ENCODE measurements at places on chromosomes 4 and X. TPM values are rescaled to one million over a fixed set of nuclear protein-coding genes. Genes with fewer than 3 reads are reported as not detected.

DNA sequence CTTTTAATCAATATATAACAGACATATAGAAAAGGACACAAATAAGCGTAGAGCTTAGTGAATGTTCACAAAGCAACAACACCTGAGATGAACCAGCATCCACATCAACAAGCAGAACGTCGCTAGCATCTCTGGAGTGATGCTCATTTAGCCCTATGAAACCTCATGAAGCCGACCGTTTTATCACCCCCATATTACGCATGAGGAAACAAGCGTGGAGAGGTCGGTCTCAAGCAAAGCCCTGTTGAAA, 524 bp upstream of the RPS3A start:
- peak overlapping the region; percentile 96 for H3K4me3 ChIP-seq
- H3K27me3 ChIP-seq: peaks cover 6% of the 10 kb centered on the region
- H3K27ac ChIP-seq: peak overlapping the region; percentile 83
- H3K36me3 ChIP-seq: peaks cover 2% of the 10 kb centered on the region
- DNase-seq: no peak
- peaks cover 24% of the 10 kb centered on the region for H3K4me1 ChIP-seq

GRCh38 chr4:80538276-80538926, 202.9 kb downstream of the CFAP299 start:
- peaks cover 7% of the 10 kb centered on the region for H3K4me1 ChIP-seq
- H3K27me3 ChIP-seq: no peaks in the 10 kb centered on the region
- H3K36me3 ChIP-seq: no peaks in the 10 kb centered on the region
- no peak for DNase-seq
- no peak overlapping the region for H3K27ac ChIP-seq

Gene FGFRL1
- 14.9 TPM for total RNA-seq

Gene GPR78
- not detected for total RNA-seq

- H3K4me3 ChIP-seq: no peak overlapping the region
- no peaks in the 10 kb centered on the region for H3K36me3 ChIP-seq
- no peaks in the 10 kb centered on the region for H3K27me3 ChIP-seq
- H3K27ac ChIP-seq: no peak overlapping the region
Observed at GRCh38 chrX:107228486-107228819, 22.0 kb downstream of the DNAAF6 start.

GRCh38 chrX:44765556-44765955, 78.3 kb upstream of the DUSP21 start:
- no peak for DNase-seq
- H3K4me1 ChIP-seq: no peaks in the 10 kb centered on the region
- H3K4me3 ChIP-seq: no peak overlapping the region
- H3K27ac ChIP-seq: no peak overlapping the region

Gene CYSLTR1
- 17.9 TPM for total RNA-seq

- H3K27me3 ChIP-seq: no peaks in the 10 kb centered on the region
- no peaks in the 10 kb centered on the region for H3K36me3 ChIP-seq
- H3K27ac ChIP-seq: no peak overlapping the region
- H3K4me3 ChIP-seq: no peak overlapping the region
Observed at GRCh38 chr4:154088741-154089140, 299.9 kb upstream of the SFRP2 start.

DNA sequence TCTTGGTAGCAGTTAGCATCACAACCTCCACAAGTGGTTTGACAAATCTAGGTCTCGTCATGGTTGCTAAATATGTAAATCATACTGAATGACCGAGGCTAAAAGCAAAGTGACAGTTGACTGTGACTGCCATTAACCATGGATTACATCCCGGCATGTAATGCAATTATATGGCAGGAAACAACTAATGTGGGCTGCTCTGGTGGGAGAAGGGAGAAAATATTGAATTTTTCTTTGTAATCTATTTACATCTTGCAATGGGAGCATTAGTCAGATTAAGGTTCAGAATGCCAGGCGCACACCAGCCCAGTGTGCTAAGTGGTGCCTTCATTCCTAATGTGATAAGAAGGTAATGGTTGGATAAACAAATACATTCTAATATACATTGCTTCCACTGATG, 35.8 kb downstream of the UNC5C start:
- H3K27me3 ChIP-seq: no peaks in the 10 kb centered on the region
- no peak overlapping the region for H3K27ac ChIP-seq
- DNase-seq: no peak
- no peaks in the 10 kb centered on the region for H3K36me3 ChIP-seq
- H3K4me1 ChIP-seq: no peaks in the 10 kb centered on the region

All from T-cell (primary cell).